HS-27A (cell line): ENCODE measurements at places on chromosomes 11 and 22.

- no peak for DNase-seq
These were observed 27.5 kb downstream of the ATP6V1E1 start for GRCh38 chr22:17601031-17601430.

DNA sequence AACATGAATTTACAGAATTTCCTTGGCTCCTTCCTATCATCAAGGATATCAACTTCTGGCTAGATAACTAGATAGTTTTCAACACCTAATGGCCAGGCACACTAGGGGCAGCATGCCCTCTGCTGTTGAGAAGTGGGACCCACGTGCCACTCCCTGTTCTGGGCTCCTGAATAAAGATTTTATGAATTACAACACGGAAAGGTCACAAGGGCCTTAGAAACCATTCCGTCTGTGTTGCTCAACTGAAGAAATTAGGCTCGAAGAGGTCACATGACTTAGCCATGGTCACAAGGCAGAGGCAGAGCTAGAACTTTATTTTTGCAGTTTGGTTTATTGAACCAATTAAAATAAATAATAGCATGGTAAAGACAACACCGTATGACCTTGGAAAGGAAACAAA, 36.0 kb downstream of the PRCP start:
- peak; percentile 43 for DNase-seq

DNA sequence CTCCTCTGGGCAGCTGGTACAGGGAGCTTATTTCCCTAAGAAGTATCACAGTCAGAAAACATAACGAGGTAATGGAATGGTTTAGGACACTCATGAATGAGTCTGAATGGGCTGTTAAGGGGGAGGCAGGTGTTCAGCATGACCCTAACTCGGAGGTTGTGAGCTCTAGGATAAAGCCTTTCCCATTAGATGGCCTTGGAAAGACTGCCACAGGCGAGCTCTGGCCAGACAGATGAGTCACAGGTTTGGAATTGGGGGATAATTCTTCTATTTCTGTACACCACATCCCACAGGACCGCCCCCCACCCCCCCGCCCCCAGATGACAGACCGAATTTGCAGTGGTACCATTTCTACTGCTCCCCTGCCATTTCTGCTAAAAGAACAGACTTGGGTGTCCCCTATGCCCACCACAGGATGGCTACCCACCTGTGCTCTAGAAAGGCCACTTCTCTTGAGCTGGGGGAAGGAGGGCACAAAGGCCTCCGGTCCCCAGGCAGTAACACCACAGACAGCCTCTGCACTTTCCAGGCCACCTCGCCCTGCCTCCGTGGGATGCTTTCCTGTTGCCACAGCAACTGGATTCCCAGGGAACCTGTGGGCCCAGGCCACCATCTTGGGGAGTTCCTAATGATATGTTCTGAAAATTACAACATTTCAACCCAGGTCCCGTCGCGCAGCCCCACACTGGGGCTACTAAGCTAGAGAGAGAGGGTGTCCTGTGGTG, 76.7 kb downstream of the TRIM29 start:
- peak; percentile 7 for DNase-seq

DNA sequence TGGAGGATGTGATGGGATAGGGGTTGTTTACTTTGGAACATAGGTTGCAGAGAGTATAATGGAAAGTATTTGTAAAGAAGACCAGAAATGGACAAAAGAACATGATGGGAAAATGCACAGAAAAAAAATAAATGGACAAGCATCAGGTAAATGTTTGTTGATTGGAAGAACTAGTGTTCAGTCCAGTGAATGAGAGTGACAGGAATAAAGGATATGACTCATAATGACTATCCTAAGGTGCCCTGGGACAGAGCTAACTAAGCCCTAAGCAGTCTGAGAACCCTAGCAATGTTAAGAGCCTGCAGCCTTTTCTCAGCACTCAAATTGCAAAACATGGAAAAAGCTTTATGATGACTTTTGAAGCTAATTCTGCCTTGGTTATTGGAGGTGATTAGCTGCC, 732.8 kb upstream of the ANO5 start:
- no peak for DNase-seq

DNA sequence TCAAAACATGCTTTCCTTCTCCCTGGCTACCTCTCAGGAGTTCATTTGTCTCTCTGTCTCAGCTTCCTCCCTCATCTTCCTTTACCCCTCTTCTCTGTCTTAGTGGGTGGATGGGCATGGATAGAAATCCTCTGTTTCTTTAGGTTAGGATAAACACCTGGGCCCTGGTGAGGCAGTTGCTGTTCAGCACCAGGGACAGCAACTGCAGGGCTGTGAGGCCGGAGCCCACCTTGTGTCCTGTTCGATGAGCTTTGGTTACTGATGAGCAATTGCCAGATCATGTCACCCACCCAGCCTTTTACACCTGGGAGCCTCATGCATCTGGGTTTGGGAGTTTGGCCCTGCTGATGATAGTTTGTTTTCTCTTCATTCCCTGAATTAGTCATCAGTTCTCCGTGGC, 6.1 kb upstream of the CRYBB3 start:
- no peak for DNase-seq

GRCh38 chr22:36856121-36856791, 4.5 kb upstream of the NCF4 start:
- DNase-seq = peak; percentile 43

DNA sequence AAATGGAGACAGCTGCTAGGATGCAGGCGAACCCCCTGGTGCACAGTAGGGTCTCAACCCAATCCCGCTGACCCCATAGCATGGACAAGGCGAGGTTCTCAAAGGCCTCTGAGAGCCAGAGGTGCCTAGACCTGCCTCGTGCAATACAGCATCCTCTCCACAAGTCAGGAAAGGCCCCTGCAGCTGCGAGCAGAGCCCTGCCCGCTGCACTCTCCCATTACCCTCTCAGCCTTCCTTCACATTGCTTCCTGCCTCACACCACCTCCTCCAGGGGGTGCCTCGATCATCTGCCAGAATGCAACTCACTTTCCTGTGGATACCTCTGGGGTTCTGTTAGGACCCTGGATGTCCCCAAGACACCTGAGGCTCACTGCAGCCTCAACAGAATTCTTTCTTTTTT, 42.8 kb upstream of the TCF20 start:
- DNase-seq = no peak
